CD4-positive, alpha-beta T cell treated with Interleukin-21 for 1 hour (primary cell): ENCODE measurements at places on chromosomes 1 and 21.

DNA sequence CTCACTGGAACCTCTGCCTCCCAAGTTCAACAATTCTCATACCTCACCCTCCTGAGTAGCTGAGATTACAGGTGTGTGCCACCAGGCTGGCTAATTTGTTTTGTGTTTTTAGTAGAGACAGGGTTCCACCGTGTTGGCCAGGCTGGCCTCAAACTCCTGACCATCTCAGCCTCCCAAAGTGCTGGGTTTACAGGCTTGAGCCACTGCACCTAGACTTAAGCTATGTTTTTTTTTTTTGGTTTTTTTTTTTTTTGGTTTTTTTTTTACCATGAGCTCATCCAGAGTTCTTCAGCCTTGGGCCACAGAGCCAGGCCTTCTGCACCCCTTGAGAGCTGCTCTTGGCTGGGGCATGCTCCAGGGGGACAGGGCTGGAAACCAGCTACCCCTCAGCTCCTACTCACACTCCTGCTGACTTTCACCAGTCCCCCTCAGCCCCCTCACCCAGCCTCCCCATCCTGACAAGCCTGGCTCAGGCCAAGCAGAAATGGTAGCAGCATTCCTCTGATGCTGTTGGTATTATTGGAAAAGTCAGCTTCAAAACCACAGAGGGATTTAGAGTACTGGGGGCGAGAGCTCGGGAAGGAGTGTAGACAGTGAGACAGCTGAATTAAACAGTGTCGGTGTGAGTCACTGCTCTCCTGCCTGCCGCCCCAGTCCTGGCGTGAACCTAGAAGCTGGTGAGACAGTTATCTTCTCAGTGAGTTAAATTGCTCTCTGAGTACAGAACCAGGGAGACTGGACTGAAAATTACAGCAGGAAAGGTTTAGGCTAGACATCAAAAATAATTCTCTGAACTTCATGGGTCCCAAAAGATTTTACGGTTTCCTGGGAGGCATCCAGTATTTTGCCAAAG lies 63.7 kb downstream of the NAV1 start:
- no peak for DNase-seq

GRCh38 chr1:226754793-226755533 lies 15.9 kb upstream of the ITPKB start:
- DNase-seq, result no peak

DNA sequence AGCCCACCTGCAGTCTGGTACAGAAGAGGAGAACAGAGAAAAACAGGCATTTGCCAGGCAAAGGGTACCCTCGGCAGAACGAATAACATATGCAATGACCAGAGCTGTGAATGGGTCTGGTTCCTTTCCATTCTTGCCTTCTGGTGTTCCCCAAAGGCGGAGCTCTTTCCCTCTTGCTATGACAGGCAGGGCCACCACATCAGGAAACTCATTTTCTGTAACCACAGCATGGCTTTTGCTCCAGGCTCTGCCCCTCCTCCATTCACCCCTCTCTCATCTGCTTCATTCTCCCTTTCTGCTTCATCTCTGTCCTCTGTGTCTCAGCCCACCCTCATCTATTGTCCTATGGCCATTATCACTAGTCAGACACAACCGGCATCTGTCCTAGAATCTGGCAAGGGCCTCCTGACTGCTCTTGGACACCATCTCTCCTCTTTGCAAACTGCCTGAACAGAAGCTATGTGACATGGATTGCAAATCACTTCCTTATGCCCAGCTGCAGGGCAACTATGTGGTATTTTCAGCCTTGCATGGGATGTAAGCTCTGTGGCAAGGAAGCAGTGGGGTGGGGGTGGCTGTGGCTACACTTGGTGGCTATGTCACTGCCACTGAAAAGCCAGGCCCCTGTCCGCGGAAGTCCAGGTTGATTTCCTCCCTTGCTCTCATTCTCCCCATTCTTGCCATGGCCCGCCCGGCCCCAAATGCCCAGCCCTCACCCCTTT lies 78.8 kb upstream of the ABCD3 start:
- DNase-seq, result no peak

DNA sequence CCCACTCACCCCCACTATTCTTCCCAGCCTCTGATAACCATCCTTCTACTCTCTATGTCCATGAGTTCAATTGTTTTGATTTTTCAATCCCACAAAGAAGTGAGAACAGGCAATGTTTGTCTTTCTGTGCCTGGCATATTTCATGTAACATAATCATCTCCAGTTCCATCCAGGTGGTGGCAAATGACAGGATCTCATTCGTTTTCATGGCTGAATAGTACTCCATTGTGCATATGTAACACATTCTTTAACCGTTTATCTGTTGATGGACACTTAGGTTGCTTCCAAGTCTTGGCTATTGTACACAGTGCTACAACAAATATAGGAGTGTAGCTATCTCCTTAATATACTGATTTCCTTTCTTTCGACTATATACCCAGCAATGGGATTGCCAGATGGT lies 169.3 kb upstream of the NFIA start:
- DNase-seq, result no peak

- DNase-seq, result no peak
Observed at GRCh38 chr1:184629266-184629665, 125.4 kb downstream of the EDEM3 start.

DNA sequence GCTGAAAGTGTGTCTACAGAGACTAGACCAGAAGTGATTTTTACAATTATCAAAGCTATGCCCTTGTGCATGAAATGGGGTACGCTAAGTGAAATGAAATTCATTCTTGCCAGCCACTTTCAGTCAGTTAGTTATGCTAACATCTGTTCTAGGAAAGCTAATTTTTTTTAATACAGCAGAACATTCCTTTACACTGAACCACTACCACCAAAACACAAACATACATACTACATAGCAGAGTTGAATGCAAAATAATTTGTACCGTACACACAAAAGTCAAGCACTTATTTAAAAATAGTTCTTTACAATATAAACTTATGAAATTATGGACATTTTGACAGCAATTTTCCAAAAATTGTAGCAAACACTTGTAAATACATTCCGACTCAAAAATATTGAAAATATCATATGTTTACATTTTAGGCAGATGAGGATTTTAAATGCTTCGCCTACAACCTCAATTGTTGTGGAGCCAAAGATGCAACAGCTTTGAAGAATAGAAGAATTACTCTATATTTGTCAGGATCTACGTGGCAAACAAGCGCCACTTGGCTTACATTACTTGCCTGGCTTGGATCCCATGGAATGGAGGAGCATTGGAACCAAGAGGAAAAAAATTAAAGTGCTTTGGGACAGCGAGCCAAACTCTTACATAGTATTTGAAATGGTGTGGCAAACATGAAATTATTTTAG lies 30.6 kb downstream of the WLS start:
- no peak for DNase-seq

- DNase-seq, result no peak
Observed at GRCh38 chr1:69994241-69994640, 211.1 kb downstream of the LRRC40 start.

GRCh38 chr1:93180723-93181613 lies at the start of gene CCDC18:
CCDC18 (plus strand) TSS chr1:93180724; CDS start chr1:93183362, 2,638 bp downstream.
- peak; percentile 68 for DNase-seq

DNA sequence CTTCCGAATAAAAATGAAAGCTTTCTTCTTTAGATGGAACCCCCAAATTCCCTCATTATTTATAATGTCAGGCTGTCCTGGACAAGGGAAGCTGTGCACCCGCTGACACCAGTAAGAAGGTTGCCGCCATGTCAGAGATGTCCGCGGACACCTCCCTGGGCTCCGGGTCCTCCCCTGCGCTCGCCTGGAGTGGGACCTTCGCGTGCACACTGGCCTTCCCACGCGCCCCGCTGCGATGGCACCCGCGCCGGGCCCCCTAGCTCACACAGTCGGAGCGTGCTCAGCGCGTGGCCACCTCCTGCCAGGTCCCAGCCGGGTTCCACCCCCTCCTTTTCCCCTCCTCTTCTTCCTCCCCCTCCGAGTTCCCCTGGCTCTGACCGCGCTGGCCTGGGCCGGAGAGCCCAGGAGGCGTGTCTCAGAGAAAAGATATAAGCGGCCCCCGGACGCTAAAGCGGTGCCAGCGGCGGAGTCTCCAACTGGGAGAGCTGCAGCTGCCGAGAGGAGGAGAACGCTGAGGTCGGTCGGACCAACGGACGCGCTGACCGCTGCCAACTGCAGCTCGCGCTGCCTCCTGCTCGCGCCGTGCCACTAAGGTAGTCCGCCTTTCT lies at the start of gene G0S2:
Gene G0S2, plus strand, starts transcription at position 456 of the 608 bp plus-strand sequence. CDS start 273 bp downstream, outside the sequence.
- peak; percentile 34 for DNase-seq

- no peak for DNase-seq
Observed at GRCh38 chr21:33964706-33965325, 49.2 kb upstream of the ATP5PO start.

- no peak for DNase-seq
Observed at GRCh38 chr1:209900734-209901133, 37.3 kb upstream of the SYT14 start.

DNA sequence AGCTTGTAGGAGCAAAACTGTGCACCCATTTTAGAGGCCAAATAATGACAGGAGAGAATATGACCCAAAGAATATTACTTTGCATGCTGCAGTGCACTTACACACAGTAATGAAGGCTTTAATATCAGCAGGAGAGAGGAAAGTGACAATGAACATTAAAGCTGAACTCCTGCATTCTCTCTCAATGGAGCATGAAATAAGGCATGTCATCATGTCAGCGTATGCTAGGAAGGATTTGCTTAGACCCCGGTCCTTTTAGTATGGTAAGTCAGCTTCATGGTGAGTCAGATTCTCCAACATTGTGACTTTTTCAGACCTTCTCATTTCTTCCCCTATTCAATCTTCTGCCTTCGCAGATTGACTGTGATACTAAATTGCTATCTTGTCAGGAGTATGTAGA lies 210.7 kb upstream of the TMPRSS15 start:
- DNase-seq, result no peak

GRCh38 chr1:48329486-48329885 lies 107.0 kb downstream of the SLC5A9 start:
- DNase-seq, result no peak

- no peak for DNase-seq
Observed at GRCh38 chr21:46139686-46140085, 15.7 kb downstream of the FTCD start.

GRCh38 chr1:109653306-109653705 lies 2.6 kb upstream of the GSTM4 start:
- no peak for DNase-seq

- peak; percentile 73 for DNase-seq
Observed at GRCh38 chr1:210328746-210329503, at the start of gene HHAT. HHAT (plus strand) TSS chr1:210328902; CDS start chr1:210348976, 20,074 bp downstream.

DNA sequence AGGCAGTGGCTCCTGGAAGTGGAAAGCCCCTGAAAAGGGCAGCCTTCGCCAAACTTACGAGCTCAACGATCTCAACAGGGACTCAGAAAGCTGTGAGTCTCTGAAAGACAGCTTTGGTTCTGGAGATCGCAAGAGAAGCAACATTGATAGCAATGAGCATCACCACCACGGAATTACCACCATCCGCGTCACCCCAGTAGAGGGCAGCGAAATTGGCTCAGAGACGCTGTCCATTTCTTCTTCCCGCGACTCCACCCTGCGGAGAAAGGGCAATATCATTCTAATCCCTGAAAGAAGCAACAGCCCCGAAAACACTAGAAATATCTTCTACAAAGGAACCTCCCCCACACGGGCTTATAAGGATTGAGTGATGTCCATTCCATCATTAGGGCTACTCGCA lies 42.4 kb downstream of the PLPPR4 start:
- no peak for DNase-seq

DNA sequence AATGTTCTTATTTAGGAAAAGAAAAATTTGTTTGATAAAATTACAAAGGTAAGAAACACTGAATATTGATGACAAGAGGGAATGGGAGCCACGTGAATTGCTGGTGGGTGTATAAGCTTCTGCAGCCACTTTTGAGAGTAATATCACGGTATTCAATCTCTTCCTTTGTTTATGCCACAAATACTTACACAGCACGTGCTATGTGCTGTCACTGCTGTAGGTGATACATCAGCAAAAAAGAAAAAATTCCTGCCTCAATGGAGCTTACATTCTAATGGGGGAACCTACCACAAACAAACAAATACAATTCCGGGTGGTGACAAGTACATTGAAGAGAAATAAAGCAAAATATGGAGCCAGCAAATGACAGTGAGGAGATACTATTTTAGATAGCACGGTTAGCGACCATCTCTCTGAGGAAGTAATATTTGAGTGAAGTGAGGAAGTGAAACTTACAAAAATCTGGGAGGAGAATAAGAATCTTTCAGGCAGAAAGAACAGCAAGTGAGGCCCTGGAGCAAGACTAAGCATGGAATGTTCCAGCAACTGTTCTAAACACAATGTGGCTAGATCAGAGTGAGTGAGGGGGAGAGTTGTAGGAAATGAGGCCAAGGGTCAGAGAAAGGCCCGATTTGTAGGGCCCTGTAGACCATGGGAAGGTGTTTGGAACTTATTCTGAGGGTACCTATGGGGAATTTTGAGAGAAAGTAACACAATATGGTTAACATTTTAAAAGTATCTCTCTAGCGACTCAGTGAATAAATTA lies 2.6 kb upstream of the FCRLB start:
- DNase-seq, result no peak

DNA sequence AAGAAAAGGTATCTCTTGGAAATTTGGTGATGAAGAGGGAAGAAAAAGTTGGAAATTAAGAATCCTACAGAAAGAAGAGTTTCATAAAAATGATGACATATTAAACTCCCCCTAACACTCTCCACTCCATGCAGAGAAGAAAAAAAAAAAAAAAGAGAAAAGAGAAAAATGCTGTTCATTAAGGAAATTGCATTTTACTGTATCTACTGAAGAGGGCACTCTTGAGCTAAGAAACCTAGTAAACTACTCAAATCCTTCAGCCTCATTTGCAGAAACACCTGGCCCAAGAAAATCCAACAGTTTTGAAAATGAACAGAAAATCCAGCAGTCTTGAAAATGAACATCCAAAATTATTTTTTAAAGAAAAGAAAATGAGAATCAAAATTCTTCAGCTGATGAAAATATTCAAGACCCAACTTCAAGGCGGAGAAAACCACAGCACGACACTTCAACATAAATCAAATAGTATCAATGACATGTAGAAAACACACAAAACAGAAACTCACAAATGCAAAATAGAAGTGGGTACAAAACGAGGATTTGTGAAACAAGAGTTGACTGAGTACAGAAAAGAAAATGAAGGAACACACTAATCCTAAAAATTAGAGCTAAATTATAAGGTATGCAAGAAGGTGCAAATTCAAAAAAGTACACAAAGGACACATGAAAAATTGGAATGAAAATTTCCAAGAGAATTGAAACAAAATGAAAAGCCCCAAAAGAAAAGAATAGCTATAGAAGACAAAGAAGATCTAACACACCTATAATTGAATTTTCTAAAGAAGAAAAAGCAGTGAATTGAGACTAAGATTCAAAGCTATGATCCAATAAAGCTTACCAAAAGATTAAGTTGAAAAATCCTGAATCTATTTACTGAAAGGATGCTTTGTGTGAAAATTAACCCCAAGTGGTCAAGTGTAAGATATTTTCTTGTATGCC lies 73.2 kb upstream of the DNAJC6 start:
- peak; percentile 48 for DNase-seq

GRCh38 chr21:43302062-43302700 lies 124.8 kb downstream of the SIK1 start:
- no peak for DNase-seq

GRCh38 chr1:10635085-10635896 lies 160.5 kb downstream of the PEX14 start:
- DNase-seq, result no peak

GRCh38 chr1:28894785-28895184 lies 19.6 kb upstream of the EPB41 start:
- DNase-seq, result no peak

- DNase-seq, result peak; percentile 11
Observed at GRCh38 chr1:202283379-202283844, 58.3 kb downstream of the UBE2T start.
